ENCODE measurements at places on chromosomes 5 and 9.
A peak's percentile ranks its signal among the peaks of the same experiment; 100 is the strongest.

- DNase-seq: no peak
Observed at GRCh38 chr9:110426052-110426709, 88.5 kb upstream of the TXNDC8 start.

DNA sequence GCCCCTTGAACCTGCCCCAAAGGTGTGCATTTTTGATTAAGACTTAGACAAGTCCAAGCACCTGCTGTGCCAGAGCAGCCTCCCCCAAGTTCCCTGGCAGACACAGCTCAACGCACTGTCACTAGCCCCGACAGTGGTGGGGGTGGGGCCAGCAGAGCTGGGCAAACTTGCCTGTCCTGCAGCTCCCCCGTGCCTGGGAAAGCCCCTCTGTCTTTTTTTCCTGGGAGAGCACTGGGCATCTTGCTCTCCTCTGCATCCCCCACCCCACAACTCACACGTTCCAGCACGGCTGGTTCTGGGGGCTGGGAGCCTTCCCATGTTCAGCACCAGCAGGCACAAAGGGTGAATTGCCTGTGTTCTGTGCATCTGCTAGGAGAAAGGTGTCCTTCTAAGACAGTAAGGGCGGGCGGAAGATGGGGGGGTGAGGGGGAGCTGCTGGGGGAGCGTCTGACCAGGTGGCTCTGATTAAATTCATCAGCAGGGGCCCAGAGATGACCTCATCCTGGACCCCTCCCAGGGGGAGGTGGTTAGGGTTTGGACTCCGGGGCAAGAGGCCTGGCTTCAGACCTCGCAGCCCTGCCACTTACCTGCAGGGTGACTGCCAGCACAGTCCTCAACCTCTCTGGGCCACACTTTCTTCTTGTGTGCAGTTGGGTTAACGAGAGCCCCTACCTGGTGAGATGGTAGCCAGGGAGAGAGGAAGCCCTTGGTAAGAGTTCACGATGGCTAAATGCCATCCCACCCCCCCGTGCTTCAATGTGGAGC, 23.5 kb downstream of the HMCN2 start:
- no peak for DNase-seq

GRCh38 chr9:90808890-90809685, 7.5 kb downstream of the SYK start:
- DNase-seq: no peak

DNA sequence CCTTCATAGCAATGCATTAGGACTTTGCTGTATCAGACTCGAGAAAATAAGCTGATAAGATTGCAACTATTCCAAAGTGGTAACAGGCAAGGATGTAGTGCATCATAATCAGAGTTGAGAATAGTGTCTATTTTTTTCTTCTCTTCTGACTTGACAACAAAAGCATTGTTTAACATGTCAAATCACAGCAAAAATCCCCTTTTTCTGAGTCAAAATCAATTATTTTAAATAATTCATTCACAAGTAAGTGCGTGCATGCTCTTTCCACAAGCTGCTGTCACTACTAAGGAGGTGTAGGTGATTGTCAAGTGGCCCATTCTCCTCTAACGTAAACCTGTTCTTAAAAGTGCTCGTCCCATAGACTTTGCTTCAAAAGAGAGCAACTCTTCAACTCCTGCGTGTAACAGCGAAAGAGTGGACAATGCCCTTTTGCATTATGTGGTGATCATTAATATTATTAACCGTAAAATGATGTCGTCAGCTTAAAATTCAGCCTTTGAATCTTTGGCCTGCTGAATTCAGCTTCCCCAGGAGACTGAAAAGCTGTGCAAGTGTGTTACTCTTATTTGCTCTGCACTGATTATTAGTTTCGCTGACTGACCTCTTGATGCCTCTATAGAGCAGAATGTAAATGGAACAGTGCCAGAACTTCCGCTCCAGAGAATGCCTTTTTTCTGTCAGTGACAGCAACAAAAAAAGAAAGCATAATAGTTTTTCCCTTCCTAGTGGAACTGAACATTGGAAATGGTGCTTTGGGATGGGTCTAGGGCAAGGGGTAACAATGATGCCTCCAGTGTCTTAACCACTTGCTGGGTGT, 680.8 kb upstream of the SEMA6A start:
- no peak for DNase-seq

DNA sequence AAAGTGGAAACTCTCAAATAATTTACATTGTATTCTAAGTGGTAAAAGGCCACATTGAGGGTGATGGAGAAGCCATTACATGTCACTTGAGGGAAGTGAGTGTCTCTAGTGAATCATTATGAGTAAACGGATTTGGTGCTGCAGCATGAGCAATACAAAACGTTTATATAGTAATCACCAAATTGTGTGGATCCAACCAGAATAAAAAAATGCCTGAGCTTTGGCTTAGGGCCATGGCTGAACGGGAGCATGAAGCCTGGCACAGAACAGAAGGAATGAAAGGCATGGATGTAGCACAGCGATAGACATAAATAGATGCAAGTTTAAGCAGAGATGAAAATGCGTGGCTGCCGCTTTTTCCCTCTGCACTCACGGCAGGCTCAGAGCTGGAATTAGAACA, 58.3 kb downstream of the PTTG1 start:
- DNase-seq: peak; percentile 84

DNA sequence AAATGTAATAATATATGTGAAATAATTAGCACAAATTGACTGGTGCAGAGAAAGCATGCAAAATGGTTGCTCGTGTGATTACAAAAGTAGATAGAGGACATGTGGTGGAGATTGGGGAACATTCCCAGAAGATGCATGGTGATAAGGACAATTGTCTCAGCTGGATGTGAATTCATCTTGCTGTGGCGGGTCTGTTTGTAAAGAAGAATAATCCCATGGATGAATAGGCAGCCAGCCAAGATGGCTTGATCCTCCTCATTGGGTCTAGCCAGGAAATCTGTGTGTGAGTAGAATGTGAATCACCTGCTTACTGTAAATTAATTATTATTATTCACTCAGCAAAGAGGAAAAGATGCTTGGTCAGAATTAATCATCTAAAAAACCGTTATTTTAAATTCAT, 12.6 kb upstream of the DPYSL3 start:
- peak; percentile 83 for DNase-seq

DNA sequence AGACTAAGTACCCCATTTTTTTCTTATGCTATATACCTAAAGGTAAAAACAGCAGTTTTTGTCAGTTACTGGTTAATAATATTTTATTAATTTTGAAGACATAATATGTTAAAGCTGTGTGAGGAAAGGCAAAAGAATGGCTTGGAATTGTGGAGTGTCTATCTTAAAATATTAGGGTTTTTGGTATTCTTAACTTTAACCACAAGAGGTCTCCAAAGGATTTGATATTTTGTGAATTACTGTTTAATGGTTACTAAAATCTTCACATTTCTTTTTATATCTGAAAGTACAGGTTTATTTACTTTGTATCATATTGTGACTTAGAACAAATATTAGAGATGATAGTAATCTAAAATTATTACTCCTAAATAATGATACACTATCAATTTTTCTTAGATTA, 32.0 kb upstream of the DHFR start:
- DNase-seq: no peak

- peak; percentile 24 for DNase-seq
Observed at GRCh38 chr5:131749138-131749537, 47.7 kb downstream of the FNIP1 start.

DNA sequence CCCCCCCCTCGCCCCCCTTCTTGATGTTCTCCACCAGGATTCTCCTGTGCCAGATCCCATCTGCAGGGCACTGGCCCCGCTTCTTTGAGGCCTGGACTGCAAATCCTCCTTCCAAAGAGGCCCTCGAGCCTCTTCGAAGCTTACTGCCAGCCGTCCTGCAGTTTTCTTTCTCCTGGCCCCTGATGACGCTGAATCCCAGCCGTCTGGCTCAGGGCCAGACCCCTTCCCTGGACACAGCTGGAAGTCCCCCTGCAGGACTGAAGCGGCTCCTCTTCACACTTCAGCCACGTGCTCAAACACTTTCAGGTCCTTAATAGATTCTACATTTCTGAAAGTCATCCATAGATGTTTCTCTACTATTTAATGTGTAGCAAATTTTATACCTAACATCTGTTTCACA, 121.5 kb downstream of the EHMT1 start:
- DNase-seq: no peak

DNA sequence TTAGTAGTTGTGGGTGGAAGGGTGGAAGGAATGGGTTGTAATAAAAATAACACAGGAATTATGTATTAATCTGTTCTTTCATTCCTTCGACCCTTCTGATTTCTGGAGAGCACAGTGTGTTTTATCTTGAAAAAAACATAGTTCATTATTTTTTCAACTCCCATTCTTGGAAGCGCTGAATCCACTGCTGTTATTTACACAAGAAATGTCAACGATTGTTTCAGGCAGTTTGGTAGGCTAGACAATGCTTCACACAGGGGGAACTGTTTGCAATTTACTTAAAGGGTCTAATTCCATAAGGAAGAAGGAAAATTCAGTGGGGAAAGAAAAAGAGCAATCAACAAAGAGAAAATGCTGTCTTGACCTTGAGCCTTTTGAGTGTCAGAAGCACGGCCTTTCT, 142.9 kb downstream of the TLE1 start:
- DNase-seq: no peak

- DNase-seq: no peak
Observed at GRCh38 chr9:89467278-89467625, 30.7 kb downstream of the SEMA4D start.

DNA sequence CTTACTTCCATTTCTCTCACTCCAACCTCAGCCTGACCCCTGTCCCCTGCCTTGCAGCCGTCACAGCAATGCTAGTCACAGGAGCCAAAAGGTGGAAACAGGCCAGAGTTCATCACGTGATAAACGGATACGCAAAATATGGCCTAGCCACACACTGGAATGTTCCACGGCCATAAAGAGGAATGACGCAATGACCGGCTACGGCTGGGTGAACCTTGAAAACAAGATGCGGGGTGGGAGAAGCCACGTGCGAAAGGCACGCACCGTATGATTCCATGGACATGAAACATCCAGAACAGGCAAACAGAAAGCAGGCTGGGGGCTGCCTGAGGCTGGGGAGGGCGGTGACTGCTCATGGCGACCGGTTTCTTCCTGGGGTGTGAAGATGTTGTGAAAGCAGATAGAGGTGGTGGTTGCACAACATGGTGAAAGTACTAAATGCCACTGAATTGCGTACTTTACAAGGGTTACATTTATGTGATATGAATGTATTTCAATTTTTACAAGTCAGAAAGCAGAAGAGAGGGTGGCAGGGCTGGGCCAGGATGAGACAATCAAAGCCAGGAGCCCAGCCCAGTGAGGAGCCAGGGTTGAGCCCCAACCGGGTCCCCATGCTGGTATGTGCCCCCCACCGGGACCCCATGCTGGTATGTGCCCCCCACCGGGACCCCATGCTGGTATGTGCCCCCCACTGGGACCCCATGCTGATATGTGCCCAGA, 117.8 kb upstream of the SARDH start:
- no peak for DNase-seq

GRCh38 chr5:64532212-64532611, 26.4 kb downstream of the RGS7BP start:
- no peak for DNase-seq

DNA sequence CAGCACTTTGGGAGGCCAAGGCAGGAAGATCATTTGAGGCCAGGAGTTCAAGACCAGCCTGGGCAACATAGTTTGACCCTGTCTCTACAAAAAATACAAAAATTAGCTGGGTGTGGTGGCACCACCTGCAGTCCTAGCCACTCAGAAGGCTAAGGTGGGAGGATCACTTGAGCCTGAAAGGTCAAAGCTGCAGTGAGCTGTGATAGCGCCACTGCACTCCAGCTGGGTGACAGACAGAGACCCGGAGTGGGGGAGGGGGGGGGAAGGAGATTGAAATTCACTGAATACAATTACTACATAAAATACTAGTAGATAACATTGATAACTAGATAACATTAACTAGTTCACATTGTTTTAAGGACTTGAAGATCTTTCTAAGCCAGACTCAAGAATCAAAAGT, 345.6 kb downstream of the BNC2 start:
- DNase-seq: no peak

- DNase-seq: no peak
Observed at GRCh38 chr9:126916909-126917308, 2.3 kb downstream of the RALGPS1 start.

GRCh38 chr5:139839918-139840317, 44.3 kb downstream of the PSD2 start:
- no peak for DNase-seq

GRCh38 chr5:163914910-163915309, 409.5 kb downstream of the MAT2B start:
- no peak for DNase-seq

DNA sequence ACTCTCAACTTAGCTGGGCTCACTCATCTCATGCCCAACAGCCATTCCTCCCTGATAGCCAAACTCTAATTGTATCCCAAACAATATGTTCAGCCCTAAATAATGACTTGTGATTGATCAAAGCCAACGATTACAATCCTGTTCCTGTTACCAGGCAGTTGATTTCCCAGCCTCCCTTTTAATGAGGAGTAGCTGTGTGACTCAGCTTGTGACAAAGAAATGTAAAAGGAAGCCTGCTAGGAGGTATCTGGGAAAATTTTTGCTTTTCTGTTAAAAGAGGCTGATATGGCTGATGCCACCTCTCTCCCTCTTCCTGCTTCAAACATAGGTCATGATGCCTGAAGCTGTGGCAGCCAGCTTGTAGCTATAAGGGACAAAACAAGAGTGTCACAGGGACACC, 19.6 kb upstream of the ENC1 start:
- no peak for DNase-seq

DNA sequence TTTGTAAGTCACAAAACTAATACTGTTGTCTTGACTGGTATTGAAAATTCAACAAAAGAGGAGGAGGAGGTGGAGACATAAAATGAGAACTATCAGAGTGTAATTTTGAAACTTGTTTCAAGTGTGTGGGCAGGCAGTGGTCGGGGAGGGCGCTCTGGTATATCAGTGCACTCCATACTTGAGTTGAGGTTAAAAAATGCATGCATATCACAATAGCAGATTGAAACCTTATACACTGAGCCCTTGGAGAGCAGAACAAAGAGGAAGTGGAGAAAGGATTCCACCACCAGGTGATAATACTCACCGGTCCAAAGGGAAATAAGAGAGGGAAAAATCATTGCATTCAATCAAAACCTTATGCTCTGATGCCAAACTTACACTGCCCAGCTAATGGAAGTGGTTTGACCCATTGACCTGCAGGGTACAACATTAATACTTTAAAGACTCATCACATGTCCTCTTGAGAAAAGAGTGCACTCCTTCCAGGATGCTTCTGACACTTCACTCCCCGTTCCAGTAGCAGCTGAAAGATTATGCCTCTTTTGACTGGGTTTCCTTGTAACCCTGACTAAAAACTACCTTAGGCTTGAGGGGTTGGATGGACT, 79.5 kb upstream of the FAM169A start:
- no peak for DNase-seq

DNA sequence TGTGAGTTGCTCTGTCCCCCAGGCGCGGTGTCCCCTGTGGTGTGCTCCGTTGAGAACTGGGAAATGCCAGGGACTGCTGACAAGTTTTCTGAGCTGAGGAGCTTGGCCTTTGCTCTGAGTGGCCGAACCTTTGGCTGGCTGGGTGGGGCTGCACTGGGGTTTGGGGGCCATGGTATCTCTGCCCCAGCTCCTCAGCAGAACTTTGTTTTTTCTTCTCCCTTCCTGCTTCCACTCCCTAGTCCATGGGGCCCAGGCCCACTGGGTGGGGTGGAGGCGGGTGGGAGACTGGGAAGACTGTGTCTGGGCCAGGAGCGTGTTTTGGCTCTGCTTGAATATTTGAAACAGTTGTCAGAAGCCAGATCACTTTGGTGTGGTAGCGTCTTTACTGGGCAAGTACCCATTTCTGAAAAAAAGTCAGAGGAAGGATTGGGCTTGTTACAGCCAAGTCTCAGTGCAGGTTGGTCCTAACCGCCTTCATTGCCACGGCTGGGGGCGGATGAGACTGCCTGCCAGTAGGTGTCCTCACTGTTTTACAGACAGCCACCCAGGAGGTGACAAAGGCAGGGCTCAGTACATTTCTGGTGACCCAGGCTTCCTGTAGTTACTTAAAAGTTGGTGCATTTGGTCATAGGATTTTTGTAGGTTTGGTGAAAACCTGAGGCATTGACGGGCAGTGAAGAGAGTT, 92.7 kb downstream of the DAB2IP start:
- DNase-seq: no peak

Data from MG63 (cell line).